ENCODE measurements at places on chromosomes 7 and 10.

DNA sequence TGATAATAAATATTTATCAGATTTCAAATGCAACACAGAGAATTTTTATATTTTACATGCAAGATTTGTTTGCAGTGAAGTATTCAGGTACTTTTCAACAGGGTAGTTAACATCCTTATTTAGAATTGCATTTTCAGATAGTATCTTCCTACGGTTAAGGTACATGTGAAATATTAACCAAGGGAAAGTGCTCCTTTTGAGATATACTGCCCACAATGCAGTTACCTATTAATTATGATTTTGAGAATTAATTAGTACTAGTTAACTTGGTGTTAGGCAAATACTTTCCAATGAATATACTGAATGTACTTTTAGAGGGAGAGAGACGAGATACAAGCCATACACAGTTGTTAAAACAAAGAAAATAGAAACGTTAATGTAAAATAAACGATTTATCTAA is 206.2 kb upstream of the YAE1 start:
- no peak for DNase-seq

- DNase-seq, result no peak
Observed at GRCh38 chr10:70364772-70365091, 17.7 kb downstream of the LRRC20 start.

- DNase-seq, result no peak
Observed at GRCh38 chr10:5960070-5960972, 17.0 kb downstream of the IL15RA start.

DNA sequence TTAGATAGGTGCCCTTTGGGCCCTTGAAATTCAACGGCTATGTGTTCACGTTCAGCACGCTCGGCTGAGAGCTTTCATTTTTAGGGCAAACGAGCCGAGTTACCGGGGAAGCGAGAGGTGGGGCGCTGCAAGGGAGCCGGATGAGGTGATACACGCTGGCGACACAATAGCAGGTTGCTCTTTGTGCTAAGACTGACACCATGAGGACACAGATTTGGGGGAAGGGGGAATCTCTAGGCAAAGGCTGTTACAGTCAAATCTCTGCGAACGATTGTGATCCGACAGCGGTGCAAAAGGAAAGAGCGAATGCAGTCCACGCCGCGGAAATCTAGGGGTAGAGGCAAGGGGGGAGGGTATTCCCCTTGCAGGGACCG is 667 bp downstream of the KLLN start:
- DNase-seq, result peak; percentile 96

- no peak for DNase-seq
Observed at GRCh38 chr10:69366738-69367137, 50.0 kb downstream of the TACR2 start.

DNA sequence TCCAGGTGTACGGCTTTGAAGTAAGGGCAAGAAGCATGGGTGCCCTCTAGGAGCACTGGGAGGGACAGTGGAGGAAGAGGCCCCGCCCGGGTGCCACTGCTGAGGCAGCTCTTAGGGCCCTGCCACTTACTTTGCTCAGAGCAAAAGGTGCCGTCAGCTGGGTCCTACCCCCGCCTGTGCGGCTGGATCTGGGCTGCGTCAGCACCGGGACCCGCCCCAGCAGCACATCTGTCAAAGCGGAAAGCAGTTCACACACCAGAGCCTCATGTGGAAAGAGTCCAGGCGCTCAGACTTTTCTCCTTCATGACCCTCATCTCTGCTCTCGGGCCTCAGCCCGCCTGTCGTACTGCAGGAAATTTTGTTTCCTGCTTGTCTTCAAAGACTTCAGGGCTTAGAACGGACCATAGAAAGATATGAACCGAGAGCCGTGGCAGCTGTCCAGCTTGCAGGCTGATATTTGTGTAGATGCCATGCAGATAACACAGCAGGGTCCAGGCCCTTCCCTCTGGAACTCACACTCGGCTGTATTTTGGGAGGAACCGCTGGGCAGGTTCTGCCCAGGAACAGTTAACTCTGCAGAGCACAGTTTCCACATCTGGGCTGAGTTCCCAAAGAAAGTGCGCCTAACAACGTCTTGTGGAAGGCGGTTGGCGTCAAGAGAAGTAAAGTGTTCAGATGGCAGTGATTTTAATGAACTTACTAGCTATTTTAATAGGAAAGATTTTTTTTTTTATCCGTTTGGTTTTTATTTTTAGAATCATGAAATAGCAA is 44.3 kb upstream of the PRKAR1B start:
- DNase-seq, result no peak

DNA sequence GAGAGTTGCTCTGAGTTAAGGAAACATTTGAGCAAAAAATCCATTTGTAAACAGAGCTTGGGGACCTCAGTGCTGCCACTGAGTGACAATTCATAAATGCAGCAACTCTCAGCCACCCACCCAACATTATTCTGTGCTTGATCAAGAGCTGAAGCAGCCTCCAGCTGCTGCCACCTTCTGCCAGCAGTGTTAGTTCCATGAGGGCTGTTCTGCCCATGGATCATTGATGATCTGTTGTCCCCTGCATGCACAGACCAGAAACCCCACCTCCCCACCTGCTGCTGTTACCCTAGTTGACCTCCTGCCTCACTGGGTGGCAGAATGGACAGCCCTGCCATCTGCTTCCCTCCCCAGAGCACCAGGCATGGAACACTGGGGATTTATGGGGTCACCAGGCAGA is 305.4 kb downstream of the KCNMA1 start:
- DNase-seq, result no peak

DNA sequence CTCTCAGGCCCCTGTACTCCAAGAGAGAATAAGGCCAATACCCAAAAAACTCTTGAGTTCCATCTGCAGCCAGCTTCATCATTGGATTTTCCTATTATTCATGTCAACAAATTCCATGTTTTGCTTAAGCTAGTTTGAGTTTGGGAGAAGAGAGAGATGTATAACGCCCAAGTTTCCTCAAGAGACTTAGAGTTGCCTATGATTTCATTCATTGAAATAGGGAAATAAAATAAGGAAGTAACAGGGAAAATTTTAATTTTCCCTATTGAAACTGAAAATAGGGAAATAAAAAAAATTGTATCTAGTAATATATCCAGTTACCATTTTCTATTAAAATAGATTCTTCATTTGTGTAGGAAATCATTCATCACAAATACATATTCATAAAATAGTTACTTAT is 66.5 kb upstream of the SVIL start:
- DNase-seq, result no peak

GRCh38 chr10:132305654-132306342 is 2.0 kb downstream of the STK32C start:
- no peak for DNase-seq

DNA sequence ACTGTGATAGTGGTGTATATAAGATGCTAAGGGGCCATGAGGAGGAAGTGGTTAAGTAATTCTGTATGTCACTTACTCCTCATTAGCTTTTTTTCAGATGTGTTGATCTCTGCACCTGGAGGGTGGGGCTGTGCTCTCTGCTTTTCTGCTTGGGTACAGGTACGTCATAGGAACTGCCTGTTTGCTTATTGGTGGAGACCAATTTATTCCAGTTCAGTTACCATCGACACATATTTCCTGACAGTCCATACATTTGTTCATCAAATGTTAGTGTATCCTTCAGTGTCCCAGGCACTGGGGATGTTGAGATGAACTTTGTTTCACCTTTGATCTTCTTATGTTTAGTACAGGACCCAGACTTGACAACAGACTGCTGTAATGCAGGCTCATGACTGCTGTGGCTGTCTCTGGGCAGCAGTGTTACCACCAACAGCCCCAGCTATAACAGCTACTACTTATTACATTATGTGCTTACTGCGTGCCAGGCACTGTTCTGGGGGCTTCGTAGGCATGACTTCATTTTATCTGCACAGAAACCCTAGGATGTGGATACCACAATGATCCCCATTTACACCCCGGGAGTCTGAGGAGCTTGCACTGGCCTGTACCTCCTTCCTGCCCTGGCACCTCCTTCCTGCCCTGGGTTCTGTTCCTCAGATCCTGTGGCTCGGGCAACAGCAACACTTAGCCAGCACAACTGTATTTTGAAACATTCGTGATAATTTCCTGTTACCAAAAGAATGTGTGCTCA is 87.4 kb downstream of the BUB3 start:
- peak; percentile 86 for DNase-seq

GRCh38 chr10:93147281-93147680 is 73.6 kb downstream of the CYP26A1 start:
- DNase-seq, result no peak

- DNase-seq, result no peak
Observed at GRCh38 chr7:33903791-33904680, 1.3 kb upstream of the BMPER start.

- DNase-seq, result no peak
Observed at GRCh38 chr10:31358688-31359330, 39.8 kb downstream of the ZEB1 start.

GRCh38 chr7:54813398-54813797 is 54.4 kb upstream of the SEC61G start:
- no peak for DNase-seq

GRCh38 chr7:148696787-148697186 is 1.9 kb upstream of the CUL1 start:
- DNase-seq, result no peak

- DNase-seq, result peak; percentile 68
Observed at GRCh38 chr10:11685787-11686218, 56.4 kb upstream of the ECHDC3 start.

GRCh38 chr7:27182861-27183681 is 2.0 kb downstream of the HOXA11 start:
- DNase-seq, result no peak

DNA sequence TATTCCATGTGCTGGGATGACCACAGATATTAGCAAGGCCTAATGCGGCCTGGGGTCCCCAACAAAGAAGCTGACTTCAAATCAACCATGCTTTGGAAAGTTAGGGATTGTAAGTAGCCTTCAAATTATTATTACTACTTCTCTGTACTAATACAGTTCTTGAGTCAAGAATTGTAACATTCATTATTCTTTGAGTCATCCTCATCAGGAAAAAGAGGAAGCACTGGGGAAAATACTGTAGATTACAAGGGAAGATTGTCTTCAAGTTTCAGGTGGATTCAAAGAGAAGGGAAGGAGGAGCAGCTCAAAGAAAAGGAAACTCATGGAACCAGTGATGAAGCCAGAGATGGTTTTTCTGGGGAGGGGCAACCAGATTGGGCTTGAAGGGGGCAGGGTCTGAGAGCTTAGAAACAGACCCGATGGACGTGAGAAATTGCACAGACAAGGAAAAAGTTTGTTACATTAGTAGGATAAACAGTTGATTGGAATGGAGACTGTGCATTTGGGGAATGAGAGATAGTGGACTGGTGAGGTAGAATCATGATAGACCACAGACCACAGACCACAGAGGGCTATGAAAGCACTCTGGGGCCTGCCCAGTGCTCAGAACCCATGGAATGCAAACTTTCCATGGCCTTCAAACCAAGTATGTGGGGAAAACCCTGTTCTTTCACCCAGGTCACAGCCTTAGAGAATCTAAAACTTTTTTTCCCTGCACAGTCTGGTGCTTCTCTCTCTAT is 209.9 kb downstream of the ZNF365 start:
- no peak for DNase-seq

- DNase-seq, result no peak
Observed at GRCh38 chr10:4633186-4633585, 192.8 kb upstream of the AKR1E2 start.

- no peak for DNase-seq
Observed at GRCh38 chr7:100034871-100035510, 14.6 kb upstream of the ZSCAN21 start.

- no peak for DNase-seq
Observed at GRCh38 chr7:17401791-17402627, 103.6 kb downstream of the AHR start.

DNA sequence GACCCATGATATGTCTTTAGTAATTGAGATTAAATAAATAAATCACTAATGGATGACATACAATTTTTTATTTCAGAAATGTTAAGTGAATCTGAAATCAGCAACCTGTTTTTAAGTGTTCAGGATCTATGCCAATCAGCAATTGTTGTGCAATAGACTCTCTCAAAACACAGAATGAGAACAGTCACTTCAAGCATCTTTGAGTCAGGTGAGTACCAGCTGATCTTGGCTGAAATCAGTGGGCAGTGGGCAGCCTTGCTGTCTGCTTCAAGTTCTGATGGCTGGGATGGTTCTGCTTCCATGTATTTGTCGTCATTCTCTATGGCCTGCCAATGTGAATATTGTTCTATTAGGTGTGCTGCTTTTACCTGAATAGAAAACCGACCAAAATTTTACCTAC is 82.3 kb upstream of the NRG3 start:
- DNase-seq, result no peak

GRCh38 chr10:86290933-86291615 is 75.5 kb downstream of the GRID1 start:
- no peak for DNase-seq

- no peak for DNase-seq
Observed at GRCh38 chr10:21820952-21821351, 182.6 kb downstream of the DNAJC1 start.

DNA sequence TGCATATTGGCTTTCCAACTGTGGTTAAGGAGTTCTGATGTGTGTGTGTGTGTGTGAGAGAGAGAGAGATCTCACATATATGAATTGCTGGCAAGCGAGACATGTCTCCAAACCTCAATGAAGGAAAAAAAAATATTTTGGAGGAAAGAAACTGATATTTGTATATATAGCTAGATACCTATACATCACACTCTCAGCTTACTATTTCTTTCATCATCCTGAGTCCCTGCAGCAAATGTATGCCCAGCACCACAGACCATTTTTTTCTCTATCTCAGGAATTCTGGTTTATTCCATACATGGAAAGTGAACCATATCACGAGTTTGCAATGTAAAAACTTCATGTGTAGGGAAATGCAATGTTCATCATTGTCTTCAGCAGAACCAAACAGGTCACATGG is 68.9 kb downstream of the MTERF1 start:
- no peak for DNase-seq

GRCh38 chr7:108088729-108089128 is 41.4 kb downstream of the LAMB4 start:
- DNase-seq, result no peak

DNA sequence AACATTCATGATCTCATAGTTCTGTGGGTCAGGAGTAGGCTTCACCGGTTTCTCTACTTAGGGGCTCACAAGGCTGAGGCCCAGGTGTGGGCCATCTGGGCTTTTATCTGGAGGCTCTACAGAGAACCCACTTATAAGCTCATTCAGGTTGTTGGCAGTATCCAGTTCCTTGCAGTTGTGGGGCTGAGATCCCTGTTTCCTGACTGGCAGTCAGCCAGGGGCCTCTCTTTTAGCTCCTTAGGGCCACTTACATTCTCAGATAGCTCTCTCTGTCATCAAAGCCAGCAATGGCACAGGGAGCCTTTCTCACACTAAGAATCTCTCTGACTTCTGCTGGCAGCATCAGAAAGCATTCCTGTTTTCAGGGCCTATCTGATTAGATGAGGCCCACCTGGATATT is 18.2 kb upstream of the HECTD2 start:
- no peak for DNase-seq

DNA sequence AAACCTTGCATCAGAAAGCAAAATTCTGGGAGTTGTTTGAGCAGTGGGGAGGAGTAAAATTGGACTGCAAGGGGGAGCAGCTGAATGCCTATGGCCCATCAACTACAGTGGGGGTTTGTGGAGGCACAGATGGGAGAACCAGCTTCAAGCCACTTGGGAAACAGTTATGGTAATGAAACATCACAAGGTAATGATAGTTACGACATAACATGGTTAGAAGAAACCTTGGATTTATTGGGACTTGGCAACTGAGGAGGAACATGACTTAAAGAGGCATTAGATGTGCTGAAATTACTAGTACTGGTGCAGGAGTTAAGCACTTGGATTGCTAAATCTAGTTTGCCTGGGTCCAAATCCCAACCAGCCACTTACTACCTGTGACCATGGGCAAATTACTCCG is 868.4 kb downstream of the KCNMA1 start:
- no peak for DNase-seq

- no peak for DNase-seq
Observed at GRCh38 chr10:117444497-117445040, 69.3 kb upstream of the PDZD8 start.

All from stimulated activated naive CD4-positive, alpha-beta T cell (primary cell).